Stimulated activated CD4-positive, alpha-beta T cell treated with anti-CD3 and anti-CD28 coated beads, TNF-alpha, amount 100 ng/mL, for 1 hour (primary cell): ENCODE measurements at places on chromosomes 7 and 10.

DNA sequence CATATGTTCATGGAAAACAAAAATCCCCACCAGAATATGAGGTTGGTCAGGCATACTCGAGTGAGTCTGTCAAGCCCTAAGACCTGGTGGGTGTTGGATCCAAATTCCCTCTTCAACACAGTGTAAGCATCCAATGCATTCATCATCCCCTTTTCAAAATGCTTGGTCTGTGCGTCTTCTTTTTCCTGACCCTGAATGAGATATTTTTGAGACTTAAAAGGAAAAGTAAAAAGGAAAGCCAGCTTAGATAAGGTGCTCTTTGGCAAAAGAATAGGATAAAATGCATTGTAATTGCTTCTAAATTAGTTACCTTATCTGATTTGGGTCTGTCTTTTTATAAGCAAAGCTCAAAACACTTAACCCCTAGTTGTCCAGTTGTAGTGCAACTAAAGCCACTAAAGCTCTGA lies 331.5 kb downstream of the PTEN start:
- no peak for DNase-seq

GRCh38 chr10:126905776-126906703 lies 812 bp downstream of the DOCK1 start:
- DNase-seq: no peak

GRCh38 chr7:45389073-45389872 lies 184.9 kb upstream of the ADCY1 start:
- DNase-seq: no peak

DNA sequence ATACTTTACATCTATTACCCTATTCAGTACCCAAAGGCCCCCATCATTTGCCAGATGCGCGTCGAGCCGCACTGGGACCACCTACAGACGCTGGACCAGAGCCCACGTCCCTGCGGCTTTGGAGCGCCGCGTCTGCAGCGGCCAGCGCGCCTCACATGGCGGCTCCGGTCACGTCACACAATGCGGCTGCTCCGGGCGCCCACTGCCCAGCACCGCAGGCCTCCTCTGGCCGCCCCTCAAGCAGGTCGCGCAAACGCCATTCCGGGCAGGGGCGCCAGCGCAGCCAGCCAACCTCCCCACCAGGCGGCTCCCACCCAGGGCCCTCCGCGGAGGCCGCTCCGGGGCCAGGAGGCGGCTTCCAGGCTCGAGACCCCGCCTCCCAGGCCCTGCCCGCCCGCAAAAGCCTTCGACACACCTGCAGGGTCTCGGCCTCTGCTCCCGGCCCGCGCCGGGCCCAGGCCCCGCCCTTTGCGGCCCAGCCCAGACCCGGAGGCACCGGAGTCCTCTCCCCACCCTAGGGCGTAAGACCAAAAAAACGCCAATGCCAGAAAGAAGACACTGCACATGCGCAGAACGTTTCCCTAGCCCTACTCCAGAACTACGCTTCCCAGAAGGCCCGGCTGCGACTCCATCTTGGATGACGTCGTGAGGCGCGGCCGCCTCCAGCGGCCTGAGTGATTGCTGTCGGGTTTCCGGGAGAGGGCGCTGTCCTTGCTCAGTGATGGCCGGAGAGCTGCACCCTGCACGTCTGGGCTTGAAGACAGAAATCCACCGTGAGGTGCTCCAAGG lies at the start of gene ZNF25:
Gene ZNF25 (minus strand): TSS at position 557 of the 789 bp plus-strand sequence. CDS start 4,925 bp downstream, outside the sequence.
- DNase-seq: peak; percentile 95

DNA sequence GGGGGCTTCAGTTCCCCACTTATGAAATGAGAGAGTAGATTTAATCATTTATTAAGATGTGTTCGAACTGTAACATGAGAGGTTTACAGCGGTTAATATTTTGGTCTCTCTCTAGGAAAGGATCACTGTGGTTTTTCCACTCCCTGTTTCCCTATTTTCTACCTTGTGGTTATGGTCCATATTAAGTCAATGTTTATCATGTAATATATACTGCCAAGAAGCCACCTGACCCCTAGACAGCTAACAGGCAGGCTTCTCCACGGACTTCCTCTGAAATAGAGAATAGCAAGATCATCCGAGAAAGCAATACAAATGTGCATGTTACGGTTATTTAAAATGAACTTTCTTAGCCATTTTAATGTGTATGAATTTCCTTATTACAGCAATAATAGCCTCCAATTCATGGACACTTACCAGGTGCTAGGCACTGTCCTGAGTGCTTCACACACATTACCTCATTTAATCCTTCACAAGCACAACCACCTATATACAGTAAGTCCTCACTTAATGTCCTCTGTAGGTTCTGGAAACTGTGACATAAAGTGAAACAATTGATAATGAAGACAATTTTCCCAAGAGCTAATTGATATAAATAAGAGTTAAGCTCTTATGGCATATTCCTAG lies 835 bp upstream of the COL28A1 start:
- no peak for DNase-seq

- DNase-seq: no peak
Measured at GRCh38 chr7:151188252-151188542, 1.1 kb upstream of the ASB10 start.

DNA sequence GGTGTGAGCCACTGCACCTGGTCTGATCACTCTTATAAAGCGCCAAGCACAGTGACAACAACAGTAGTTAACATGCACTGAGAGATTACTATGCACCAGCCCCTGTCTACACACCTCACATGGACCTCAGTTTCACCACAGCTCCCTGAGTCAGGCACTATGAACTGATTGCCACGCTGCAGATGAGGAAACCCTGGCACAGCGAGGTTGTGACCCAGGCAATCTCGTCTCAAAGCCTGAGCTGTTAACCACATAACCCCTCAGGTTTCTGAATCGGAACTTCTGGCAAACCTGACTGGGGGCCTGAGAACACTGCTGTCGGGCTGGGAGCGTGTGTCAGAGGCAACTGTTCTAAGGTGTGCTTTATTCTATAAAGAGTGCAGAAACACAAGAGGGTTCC lies 150.8 kb downstream of the RNF216 start:
- no peak for DNase-seq

DNA sequence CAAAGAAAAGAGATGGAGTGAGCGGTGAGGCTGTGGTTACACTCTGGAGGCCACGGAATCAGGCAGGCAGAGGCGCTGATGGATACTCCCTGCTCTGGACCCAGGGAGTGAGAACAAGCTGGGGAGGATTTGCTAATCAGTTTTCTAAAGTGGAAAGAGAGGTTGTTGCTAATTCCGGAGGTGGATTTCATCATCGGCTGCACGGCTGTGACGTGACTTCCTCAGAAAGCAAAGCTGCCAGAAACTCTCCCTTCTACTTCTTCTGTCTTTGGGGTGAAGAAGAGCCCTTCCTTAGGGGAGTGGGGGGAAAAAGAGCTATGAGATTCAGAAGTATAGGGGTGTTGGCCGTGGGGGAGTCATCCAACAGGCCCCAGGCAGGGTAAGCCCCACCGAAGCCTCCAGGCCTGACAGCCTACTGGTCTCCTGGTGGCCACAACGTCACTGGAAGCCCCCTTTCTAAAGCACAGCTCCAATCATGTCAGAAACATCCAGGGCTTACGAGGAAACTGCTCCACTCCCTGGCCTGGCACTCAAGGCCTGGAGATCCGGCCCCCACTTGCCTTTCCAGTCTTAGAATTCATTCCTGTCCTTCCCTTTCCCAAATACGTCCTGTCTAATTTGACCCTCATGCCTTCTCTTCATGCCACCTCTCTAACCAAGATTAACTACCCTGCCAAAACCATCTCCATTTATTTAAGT lies 114.5 kb downstream of the HIP1 start:
- no peak for DNase-seq

DNA sequence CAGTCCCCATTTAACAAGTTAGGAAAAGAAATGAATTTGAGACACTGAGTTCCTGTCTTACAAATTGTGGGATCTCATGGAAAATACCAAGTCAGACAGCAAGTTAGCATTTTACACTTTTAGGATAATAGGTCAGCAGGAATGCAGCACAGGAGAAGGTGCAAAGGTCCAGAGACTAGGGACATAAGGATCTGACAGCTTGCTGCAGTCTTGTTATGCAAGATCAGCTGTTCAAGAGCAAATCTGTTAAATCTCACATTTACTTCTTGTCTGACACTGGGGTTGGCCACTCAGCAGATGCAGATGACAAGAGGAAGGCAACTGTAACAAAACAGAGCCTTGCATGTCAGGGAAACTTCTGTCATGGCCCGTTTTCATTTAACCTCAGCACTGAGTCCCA lies 239.6 kb downstream of the PHF14 start:
- DNase-seq: no peak

DNA sequence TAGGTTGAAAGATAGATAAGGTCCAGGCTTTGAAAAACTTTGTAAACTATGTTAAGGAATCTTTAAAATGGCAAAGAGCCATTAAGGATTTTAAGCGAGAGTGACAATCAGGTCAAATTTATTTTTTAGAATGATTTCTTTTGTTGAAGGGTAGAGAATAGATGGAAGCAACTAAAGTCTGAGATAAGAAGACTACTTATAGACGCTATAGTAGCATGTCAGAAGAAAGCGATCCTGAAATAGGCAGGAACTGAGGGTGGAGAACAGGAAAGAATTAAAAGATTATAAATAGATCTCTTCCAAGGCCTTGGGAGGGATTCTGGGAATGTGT lies 13.0 kb upstream of the TSPAN13 start:
- no peak for DNase-seq

GRCh38 chr7:69739190-69739589 lies 140.9 kb downstream of the AUTS2 start:
- no peak for DNase-seq

- DNase-seq: no peak
Measured at GRCh38 chr10:99234041-99234790, 1.4 kb downstream of the HPSE2 start.

- DNase-seq: no peak
Measured at GRCh38 chr7:105187302-105188169, 173.5 kb downstream of the KMT2E start.

DNA sequence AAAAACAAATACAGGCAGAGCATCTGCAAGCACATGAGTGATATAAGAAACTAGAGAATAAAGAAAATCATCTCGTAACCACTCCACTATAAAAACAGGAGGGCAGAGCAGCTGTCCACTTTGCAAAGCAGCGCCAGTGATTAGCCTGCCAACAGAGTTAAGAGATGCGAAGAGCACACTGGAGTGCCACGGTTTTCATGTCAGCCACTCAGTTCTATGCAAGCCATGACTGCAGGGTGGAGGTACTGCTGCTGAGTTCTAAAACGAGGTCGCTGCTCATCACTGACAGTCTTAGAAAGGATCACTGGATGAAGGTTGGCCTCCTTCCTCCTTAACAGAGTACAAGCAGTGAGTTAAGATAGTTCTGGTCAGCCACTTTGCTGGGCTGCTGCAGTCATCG lies 58.5 kb downstream of the FGFR2 start:
- no peak for DNase-seq

GRCh38 chr10:15744217-15744865 lies 24.6 kb upstream of the ITGA8 start:
- no peak for DNase-seq

GRCh38 chr10:329361-330099 lies 194.3 kb downstream of the ZMYND11 start:
- DNase-seq: no peak

GRCh38 chr7:36015733-36016132 lies 137.3 kb upstream of the EEPD1 start:
- DNase-seq: no peak

GRCh38 chr7:101542527-101543241 lies 86.4 kb downstream of the MYL10 start:
- DNase-seq: peak; percentile 28

DNA sequence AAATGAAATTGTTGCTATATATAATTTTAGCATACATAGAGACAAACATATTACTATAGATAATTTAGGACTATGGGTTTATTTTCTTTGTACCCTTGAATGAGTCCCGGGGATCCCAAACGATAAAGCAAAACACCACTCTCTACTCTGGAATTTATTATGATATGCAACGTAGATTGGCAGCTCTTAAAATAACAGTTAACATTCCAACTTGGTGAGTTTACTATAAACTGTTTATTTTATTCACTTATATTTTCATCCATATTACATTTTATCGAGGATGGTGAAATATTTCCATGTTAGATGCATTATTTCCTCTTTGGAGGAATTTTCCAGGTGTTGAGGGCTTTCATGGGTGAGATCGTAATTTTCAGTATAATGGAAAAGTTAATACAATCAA lies 138.7 kb upstream of the DGKB start:
- no peak for DNase-seq

DNA sequence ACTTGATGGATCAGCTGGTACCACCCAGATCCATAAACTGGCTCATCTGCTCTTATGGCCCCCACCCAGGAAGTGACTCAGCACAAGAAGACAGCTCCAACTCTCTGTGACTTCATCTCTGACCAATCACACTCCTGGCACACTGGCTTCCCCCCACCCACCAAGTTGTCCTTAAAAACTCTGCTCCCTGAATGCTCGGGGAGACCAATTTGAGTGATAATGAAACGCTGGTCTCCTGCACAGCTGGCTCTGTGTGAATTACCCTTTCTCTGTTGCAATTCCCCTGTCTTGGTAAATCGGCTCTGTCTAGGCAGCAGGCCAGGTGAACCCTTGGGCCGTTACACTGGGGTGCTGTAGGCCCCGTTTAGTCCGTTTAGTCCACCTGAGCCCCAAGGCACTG lies 23.4 kb upstream of the BNIP3 start:
- DNase-seq: no peak

DNA sequence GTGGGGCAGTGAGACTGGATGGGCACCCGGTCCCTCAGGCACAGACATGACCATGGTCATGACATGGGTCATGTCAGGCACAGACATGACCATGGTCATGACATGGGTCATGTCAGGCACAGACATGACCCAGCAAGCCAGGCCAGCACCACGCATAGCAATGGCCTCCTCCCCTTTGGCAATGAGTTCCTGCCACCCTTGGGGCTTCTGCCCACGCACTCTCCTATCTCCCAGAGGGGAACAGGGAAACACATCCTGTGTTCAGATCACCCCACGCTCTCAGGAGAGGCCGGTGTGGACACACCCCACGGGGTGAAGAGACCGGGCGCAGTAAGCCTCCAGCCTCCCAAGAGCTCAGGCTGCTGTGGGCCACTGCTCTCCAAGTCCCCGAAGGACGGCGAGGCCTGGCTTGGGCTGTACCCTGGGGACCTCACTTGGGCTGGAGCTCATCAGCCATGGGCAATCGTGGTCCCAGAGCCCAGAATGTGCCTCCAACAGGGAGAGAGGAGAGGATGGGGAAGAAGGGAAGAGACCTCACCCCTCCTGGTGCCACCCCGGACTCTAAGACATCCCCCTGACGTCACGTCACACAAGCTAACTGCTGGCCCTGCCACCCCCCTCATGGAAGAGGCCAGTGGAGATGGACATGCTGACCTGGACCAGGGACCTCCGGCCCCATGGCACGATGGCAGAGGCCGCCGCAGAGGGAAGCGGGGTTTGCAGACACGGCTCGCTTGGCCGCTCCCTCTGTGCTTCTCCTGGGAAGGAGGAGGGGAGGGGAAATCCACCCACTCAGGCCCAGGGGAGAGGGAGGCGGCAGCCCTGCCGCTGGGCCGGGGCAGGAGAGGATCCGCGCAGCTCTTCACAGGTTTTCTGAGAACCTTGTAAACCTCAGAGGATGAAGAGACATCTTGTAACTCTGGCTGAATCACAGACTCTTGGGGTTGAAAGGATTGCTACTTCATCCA lies 269.6 kb downstream of the ELFN1 start:
- DNase-seq: no peak
